ENCODE measurements at places on chromosomes 3 and 15.

DNA sequence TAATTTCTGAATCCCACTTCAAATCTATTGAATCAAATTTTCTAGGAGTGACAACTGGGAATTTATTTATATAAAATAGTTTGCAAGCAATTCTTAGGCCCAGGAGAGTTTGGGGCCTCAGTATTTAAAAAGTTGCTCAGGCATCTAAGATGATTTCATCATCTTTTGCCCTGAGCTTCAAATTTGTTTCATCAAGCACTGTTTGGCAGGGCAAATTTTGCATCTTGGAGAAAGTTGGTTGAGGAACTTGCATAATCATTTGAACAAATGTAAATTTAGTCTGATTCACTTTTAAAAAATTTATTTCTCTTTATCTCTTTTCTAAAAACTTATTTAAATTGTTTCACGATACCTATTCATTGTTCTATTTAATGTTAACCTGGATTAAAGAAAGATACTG is 702.8 kb downstream of the SI start:
- no peak for DNase-seq

DNA sequence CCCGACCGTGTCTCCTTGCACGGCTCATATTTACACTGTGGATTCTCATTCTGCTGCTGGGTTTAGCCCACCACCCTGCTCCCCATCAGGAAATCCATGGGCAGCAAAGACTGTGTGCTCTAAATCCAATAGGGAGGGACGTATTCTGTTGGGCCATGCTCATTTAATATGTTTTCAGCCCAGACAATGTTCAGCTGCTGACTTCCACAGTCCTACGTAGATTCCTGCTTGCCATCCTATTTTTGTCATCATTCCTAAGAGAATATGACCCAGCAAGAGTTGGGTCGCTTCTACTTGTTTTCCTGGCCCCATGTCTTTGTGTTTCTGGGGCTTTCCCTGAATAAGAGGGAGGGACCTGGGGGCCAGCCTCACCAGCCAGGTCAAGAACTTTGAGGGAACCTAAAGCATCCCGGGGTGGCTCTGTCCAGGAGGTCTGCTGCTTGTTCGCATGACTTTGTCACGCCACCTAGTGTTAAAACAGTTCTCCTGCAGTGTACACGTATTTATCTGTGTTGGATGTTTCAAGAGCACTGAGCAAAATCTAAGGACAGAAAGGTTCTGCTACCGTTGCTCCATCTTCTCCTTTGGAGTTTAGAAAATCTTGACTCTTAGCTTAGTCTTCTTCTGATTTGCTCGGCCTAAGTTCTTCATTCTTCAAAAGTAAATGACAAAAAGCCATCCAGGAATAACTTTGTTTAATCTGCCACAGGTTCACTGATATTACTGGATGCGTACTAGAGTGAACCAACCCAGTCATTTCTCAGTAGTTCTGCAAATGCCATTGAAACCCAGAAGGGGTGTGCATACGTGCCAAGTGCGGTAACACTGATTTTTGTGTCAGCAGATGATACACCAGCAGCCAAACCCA is 79.8 kb upstream of the NR2E3 start:
- DNase-seq: no peak

DNA sequence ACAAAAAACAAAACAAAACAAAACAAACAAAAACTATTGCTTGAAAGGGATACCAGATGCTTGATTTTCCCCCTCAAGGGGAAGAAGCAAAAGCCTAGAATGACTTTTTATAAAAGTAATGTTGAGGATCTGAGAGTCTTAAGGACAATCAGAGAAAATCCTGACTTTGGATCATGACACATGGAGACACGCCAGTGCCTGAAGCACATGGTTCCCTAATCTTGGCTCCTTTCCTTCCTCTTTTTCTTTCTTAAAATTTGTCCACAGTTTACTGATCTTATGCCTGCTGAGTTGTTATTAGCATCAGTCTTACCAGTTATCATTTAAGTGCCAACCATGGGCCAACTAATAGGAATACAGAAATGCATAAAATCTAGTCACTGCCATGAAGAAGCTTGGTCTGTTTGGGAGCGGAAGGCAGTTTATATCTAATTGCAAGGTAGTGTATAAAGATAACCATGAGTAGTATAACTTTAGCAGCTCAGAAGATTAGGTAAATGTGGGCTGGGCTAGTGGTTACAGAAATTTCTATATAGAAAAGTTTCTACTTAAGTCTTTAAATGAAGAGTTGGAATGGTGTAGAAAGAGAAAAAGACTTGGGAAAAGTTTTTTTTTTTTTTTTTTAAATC is 6.9 kb downstream of the GLCE start:
- no peak for DNase-seq

- DNase-seq: no peak
Observed at GRCh38 chr15:50613600-50613999, 67.1 kb upstream of the USP50 start.

GRCh38 chr3:22236490-22237270 is 485.7 kb upstream of the ZNF385D start:
- DNase-seq: no peak

GRCh38 chr3:14852717-14853116 is 34.0 kb downstream of the FGD5 start:
- no peak for DNase-seq

DNA sequence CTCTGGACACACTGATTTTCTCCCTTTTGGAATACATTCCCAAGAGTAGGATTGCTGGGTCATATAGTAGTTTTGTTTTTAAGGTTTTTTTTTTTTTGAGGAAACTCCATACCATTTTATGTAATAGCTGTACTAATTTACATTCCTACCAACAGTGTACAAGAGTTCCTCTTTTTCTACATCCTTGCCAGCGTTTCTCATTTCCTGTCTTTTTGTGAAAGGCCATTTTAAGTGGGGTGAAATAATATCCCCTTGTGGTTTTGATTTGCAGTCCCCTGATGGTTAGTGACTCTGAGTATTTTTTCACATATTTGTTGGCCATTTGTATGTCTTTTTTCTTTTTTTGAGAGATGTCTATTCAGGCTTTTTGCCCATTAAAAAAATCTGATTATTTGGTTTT is 1205.5 kb downstream of the ROBO1 start:
- DNase-seq: no peak

DNA sequence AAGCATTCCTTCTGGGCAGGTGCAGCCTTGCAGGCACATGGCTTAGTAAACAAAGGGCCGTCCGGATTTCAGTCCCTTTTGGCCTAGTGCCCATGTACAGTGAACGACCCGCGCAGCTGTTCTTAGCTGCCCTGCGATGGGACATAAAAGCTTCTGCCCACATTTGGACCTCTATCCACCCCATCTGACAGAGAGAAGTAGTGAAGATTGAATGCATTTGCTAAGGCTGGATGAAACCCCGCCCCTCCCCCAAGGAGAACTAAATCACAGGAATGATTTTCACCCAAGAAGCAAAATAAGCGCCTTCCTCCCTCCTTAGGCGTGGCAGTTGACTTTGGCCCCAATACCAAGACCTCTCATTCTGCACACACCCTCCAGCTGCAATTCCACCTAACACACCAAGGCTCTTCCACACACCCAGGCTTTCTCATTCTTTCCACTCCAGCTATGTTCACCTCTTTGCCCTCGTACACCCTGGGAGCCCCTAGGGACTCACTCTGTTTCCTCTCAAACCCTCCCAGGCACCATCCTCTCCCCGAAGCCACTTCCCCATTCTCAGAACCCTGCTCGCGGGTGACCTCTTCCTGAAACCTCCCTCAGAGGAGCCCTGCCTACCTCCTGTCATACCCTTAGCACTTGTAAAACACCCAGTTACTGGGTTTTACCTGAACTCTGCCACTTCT is 14.1 kb upstream of the HRH1 start:
- DNase-seq: peak; percentile 75

DNA sequence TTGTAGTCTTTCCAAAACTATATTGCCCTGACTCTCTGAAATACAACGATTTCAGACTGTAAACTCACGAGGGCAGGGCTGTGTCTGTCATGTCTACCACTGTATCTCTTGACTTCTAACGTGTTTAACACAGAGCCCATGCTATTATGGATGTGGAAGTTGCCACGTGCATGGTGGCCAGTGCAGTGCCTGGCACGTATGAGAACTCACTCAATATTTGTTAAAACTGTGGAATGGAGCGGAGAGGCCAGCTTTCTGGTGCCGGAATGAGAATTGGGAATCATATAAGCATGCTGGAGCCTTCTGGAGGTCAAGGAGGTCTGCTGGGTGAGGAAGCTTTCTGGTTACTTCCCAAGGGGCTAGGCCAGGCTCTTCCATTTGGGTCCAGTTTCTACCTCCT is 220.6 kb upstream of the LYSMD4 start:
- DNase-seq: no peak

- DNase-seq: no peak
Observed at GRCh38 chr15:39397883-39398282, 183.0 kb upstream of the THBS1 start.

DNA sequence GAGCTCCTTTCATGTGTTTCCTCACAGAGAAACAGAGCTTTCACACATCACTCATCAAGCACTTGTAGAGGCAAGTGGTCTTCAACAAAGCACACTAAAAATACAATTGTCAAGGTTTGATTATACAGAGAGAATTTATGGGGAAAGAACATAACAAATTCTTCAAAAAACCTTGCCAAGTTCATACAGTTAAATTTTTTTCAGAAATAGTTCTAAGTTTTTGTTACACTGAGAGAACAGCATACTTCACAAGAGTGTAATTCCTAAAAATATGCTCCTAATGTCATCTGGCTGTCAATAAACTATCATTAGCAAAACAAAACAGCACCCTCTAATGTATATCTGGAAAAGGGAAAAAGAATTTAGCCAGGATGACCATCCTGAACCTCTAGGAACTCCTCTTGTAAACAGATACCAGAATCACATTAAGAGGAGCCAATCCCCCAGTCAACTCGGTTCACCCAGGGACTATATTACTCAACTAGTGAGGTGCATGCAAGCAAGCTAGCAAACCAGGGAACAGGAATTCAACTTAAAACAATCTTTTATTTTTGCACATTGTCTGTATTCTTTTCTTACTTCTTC is 63.3 kb downstream of the RAD18 start:
- no peak for DNase-seq
